ENCODE measurements at places on chromosomes 6 and 20.

DNA sequence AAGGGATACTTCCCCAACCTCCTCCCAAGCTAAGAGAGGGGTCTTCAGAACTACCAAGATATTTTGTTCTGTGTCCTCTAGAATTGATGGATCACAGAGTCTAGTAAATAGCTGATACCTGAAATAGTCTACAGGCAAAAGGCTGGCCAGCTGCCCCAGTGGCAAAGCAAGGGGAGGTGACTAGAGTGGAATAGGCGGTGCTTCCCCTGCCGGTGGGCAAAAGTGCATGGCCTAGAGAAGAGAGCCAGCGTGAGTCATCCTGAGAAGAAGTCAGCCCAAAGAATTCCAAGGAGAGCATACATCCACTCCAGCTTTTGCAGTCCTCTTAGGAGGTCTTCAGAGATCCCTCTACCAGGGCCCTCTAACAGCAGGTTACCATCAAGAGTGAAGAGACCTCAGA, 14.7 kb downstream of the DPPA5 start:
- DNase-seq, result no peak

DNA sequence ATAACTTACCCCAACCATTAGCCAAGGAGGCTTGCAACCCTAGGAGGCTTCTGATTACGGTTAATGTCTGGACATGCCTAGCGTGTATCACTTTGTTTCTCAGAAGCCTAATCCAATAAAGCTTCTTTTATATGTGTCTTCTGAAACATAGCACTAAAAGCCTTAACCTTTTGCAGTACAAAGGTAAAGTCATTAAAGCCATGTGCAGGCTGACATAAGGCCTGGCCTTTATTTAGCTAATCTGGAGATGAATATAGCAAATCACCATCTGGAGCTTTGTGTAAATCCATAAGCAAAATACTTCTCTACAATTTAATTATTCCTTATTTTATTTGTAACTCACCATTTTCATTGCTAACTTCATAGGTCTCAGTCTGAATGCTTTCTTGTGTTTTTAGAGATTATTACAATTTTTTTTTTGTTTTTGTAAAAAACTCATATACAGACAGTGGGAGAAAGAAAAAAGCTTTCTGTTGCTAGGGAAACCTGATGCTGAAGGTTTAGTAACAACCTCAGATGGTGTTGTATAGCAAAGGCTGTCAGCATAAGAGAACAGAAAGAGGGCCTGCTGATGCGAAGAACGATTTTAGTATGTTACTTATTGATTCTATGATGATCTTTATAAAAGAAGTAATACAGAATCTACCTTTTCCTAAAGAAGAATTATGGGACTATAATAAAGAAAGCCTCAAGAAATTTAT, at the start of gene EYS:
Gene EYS (minus strand): TSS at position 101 of the 701 bp plus-strand sequence. CDS start 211,816 bp downstream, outside the sequence.
- peak; percentile 60 for DNase-seq

- DNase-seq, result no peak
Observed at GRCh38 chr20:10466325-10466724, 31.2 kb downstream of the SLX4IP start.

DNA sequence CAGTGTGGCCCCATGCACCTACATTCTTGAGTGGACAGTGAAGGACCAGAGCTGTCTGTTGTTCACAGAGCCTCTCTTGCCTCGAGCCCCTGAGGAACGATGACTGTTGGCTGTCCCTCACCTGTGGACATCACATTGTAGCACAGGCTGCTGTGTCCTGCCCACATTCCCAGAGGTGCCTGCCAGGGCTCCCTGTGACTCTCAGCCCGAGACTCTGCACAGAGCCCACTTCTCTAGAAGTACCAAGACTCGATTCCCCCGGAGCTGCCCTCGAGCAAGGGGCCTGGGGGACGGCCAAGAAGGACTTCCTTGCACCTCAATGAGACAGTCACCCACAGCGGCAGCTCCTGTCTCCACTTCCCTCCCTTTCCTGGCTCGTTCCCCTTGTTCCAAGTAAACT, 28.6 kb upstream of the DLGAP4 start:
- no peak for DNase-seq

GRCh38 chr20:59145924-59146779, 17.5 kb upstream of the ZNF831 start:
- DNase-seq, result no peak
